ENCODE measurements at places on chromosomes 5 and 9.

- no peak for DNase-seq
Measured at GRCh38 chr5:135255461-135256178, 143.4 kb downstream of the MACROH2A1 start.

GRCh38 chr9:131105952-131106351 lies 9.6 kb downstream of the AIF1L start:
- no peak for DNase-seq

DNA sequence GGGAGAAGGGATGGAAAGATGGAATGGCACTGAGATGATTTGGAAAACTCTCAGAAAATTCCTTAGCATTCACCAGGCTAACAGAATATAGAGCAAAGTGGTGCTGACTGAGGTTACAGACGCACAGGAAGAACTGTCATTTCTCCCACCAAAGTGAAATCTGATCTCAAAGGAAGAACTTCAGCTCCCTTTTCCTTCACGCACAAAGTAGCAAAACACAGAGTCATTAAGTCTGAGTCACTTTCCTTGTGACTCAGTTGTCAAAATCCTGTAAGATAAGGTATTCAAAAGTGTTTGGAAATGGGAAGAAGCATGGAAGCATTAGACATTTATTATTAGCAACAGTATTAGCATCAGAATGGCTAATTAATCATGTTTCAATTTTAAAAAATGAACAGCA lies 11.7 kb downstream of the MPDZ start:
- DNase-seq = no peak

DNA sequence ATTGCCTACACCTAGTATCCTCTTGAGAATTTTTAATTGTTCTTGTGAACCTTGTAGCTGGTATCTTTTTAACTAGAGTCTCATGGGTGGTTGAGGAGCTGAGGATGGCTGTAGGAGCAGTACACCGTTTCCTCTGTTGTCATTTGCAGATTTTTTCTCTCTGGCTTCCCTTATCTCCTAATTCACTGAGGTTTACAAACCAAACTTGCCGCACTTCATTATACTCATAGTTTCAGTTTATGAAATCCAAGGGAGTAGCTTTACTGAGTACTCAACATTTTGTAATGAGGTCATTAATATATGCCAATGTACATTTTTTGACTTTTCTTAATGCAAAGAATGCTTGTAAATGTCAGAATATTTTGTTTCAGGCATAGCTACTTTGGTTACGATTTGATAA lies 154.2 kb downstream of the CCDC171 start:
- no peak for DNase-seq

GRCh38 chr9:93086447-93087224 lies 9.4 kb upstream of the CARD19 start:
- no peak for DNase-seq

DNA sequence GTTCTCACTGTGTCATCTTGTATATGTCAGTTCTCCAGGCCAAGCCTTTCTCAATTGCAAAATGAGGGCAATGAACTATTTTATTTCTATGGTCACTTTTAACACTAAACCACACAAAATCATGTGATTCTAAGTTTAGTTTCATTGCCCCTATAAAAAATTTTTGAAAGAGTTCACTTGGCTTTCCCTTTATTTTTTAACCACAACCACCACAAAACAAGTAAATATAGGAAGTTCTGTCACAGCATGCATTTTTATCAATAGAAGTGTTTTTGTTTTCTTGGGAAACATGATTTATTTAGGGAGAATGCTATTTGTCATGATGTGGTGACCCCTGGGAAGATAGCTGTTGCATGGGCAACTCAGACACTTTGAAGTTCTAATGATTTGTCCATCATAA lies 169.1 kb downstream of the CSNK1G3 start:
- DNase-seq = no peak

DNA sequence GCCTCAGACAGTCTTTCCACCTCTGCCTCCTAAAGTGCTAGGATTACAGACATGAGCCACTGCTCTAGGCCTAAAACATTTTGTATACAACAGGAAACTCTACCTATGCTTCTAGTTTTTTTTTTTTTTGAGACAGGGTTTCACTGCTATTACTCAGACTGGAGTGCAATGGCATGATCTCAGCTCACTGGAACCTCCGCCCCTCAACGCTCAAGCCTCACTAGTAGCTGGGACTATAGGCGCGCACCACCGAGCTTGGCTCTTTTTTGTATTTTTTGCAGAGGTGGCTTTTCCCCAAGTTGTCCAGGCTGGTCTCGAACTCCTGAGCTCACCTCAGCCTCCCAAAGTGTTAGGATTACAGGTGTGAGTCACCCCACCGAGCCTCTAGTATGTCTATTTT lies 5.4 kb downstream of the HSPA9 start:
- no peak for DNase-seq

- no peak for DNase-seq
Measured at GRCh38 chr5:17346811-17347210, 129.4 kb downstream of the BASP1 start.

GRCh38 chr9:112743216-112743836 lies 7.2 kb upstream of the SNX30 start:
- no peak for DNase-seq
